ENCODE measurements at places on chromosomes 16 and 17.

DNA sequence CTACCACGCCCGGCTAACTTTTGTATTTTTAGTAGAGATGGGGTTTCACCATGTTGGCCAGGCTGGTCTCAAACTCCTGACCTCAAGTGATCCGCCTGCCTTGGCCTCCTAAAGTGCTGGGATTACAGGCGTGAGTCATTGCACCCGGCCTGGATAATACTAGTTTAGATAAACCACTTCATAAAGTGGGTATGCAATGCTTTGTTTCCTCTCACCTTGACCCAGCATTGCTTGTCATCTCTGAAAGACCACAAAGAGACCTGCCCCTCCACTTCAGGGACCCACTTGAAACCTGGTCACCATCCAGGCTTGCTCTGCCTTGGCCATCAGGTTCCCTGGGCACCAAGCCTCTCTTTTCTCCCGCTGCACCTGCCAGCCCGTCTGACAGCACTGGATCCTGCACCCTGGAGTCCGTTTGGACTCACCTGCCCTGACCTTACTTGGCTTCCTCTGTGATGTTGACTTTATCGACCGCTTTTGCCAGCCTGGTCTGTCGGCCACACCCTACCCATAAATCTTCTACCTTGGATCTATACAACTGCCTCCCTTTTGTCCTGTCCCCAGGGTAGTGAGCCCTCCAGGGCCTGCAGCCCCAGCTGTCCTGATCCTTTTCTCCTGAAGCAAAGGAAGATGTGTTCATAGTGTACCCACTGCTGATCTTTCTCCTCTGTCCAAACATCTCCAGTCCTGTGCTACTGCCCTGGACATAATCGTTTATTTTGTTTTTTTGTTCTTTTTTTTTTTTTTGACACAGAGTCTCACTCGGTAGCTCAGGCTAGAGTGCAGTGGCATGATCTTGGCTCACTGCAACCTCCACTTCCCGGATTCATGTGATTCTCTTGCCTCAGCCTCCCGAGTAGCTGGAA, 12.7 kb upstream of the ZG16 start:
- no peak for DNase-seq

DNA sequence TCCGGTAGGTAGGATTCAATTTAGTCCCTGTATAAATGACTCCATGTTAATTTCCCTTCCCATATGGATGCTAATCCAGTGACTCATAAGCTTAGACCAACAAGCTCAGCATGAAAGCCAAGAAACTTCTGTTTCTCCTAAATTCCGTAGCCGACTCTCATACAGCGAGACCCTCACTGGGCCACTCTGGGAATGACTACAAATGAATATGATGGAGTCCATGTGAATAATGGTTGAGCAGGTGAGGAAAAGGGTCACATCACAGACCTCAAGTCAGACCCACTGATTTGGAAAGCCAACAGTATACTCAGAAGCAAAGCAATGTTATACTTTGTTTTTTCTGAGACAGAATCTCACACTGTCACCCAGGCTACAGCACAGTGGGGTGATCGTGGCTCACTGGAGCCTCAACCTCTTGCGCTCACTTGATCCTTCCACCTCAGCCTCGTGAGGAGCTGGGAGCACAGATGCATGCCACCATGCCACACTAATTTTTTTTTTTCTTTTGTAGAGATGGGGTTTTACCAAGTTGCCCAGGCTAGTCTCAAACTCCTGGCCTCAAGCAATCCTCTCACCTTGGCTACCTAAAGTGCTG, 14.6 kb downstream of the RSL1D1 start:
- no peak for DNase-seq

GRCh38 chr17:8041979-8042378, 3.1 kb downstream of the ALOX15B start:
- no peak for DNase-seq

DNA sequence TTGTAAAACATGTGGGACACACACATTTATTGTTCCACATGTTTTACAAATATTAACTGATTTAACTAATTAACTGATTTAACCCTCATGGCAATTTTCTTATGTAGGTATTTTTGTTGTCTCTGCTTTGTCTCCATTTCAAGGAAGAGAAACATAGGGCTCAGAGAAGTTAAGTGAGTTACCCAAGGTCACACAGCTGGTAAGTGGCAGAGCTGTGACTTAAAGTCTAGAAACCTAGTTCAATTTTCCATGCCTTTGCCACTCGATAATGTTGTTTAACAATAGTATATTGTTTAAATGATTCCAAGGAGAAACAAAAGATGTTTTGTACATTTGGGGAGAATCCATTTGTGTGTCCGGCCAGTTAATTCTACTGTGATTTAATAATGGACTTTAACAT, 284.1 kb upstream of the CDH5 start:
- DNase-seq: no peak

DNA sequence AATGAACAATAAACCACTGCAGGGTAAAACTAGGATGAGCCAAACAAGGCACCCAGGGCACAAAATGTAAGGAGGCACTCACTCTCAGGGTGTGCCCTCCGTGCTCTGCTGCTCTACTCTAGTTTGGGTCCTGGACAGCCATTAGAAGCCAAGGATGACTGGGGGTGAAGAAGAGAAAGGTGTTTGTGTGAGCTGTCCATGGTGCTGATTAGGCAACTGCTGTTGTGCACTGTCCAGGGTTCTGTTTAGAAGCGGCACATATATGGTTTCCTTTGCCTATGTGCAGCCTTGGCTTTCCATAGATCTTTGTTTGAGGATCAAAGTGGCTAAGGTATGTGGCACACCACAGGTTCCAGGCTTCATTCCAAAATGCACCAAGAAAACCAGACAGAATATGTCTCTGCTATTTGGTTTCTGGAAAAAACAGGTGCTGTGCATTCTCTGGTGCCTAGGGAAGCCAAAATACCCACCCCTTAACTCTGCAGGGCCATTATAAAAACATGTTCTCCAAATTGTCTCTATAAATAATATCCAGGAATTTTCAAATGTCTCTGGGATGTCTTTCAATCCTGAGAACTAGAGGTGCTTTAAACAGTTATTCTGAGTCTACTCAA, 123.5 kb downstream of the CBLN1 start:
- no peak for DNase-seq

DNA sequence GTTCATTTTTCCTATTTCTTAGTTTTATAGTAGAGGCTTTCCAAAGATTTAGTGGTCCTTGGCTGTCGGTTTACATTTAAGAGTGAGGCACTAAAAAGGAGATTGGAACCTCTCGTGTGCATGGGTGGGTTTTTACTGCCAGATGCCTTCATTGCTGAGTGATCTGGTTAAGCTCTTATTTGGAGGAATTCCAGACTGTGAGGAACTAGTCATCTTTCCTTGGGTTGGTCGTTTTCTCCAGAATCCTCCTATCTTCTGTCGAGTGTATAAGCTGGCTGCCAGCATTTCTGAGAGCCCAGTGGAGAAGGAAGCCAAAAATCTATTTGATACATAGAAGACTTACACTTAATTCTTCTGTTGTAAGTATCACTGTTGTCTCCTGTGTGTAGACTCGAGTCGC, 22.6 kb downstream of the IST1 start:
- DNase-seq: no peak

GRCh38 chr17:43526886-43527648, 19.1 kb downstream of the ETV4 start:
- DNase-seq: no peak

GRCh38 chr16:85522842-85523601, 90.1 kb upstream of the GSE1 start:
- no peak for DNase-seq

- no peak for DNase-seq
These were observed 24.8 kb downstream of the GINS2 start for GRCh38 chr16:85663891-85664321.

DNA sequence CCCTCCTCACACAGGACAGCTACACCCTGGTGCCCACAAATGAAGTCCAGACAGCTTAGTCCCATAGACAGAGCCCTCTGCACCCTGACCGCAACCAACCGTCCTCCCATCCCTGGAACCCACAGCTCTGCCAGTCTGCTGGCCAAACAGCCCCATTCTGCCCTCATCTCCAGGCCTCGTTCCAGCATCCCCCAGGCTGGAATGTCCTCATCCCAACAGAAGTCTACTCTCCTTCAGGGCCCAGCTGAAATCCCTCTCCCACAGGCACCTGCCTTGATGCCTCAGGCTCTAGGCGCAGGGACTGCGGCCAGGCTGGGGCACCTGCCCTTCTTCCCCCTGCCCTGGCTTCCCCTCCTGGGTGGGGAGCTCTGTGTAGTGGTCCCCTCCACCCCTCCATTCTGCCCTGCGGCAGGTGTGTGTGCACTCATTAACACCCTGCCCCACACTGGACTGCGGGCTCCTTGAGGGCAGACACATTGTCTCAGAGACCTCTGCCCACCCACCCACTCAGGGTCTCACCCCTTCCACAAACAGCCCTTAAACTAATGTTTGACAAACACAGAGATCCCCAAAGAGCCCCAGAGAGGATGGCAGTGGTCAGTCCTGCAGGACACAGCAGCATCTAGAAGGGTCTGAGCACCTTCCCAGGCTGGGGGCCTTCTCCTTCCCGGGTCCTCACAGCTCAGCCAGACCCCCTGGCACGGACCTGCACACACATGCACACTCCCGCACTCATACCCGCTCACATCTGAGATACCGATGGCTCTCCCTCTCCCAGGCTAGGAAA, 820 bp downstream of the GRIN2C start:
- no peak for DNase-seq

DNA sequence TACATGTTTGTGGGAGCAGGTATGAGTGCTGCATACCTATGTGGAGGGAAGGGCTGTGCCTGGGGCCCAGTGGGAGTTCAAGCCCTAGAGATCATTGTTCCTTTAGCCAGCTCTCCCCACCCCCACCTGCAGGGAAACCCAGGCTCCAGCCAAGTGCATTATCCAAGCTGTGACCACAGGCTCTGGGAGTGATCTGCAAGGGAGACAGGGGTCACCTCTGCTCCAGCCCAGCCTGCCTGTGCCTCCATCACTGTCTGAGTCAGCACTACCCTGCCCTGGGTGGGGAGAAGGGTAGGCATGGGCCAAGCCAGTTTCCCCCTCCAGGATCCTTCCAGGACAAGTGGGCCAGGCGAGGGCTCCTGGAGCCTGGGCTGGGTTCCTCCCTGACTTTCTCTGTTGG, 32.1 kb upstream of the SBK1 start:
- no peak for DNase-seq

DNA sequence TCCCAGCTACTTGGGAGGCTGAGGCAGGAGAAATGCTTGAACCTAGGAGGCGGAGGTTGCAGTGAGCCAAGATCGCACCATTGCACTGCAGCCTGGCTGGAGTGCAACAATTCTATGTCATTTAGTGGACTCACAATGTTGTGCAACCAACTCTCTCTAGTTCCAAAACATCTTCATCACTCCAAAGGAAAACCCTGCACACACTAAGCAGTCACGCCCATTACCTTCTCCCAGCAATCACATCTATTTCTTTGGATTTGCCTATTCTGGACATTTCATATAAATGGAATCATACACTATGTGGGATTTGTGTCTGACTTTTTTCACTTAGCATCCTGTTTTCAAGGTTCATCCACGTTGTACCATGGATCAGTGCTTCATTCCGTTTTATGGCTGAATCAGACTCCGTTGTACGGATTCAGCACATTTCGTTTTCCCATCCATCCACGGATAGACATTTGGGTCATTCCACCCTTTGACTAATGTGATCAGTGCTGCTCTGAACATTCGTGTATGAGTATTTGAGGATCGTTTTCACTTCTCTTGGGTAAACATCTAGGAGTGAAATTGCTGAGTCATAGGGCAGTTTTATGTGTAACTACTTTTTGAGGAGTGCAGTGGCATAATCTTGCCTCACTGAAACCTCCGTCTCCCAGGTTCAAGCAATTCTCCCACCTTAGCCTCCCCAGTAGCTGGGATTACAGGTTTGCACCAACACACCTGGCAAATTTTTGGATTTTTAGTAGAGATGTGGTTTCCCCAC, 45.4 kb upstream of the EMP2 start:
- DNase-seq: no peak

DNA sequence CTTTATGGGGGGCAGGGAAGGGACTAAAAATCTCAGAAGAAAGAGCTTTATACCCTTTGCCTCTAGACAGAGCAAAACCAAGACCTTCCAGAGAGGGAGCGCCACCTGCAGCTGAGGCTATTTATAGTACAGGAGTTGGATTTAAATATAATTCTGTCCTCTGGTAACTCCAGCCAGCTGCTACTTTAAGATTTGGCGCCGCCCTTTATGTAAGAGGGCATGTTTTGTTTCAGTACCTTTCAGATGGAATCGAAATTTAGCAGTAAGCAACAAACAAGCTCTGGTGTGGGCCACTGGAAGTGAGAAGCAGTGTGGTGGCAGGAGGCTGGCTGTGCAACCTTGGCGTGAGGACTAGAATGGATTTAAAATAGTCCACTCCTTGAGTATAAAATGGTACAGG, 5.2 kb upstream of the GUCY2D start:
- no peak for DNase-seq

GRCh38 chr16:1076801-1077576, 4.4 kb downstream of the SSTR5 start:
- no peak for DNase-seq

- DNase-seq: no peak
These were observed 179.1 kb downstream of the ABCC12 start for GRCh38 chr16:47976636-47977210.

GRCh38 chr16:57299009-57299718, 14.7 kb upstream of the PLLP start:
- no peak for DNase-seq

DNA sequence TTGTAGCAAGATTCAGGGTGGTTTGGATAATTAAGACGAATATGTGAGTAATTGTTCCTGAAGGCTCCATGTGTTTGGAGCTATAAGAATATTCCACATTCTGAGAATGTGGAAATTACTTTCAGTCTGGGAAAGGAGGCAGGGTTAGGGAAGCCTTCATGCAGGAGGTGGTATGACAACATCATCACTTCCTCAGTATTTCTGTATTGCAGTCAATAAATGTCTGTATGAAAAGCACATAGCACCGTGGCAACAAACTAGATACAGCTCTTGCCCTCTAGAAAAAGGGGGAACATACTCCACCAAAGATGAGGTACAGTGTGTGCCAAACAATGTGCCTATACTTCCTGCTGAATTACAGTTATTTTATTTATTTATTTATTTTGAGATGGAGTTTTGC, 26.1 kb upstream of the DHRS7B start:
- DNase-seq: no peak

- no peak for DNase-seq
These were observed 168.1 kb downstream of the C16orf95 start for GRCh38 chr16:87149051-87149450.

DNA sequence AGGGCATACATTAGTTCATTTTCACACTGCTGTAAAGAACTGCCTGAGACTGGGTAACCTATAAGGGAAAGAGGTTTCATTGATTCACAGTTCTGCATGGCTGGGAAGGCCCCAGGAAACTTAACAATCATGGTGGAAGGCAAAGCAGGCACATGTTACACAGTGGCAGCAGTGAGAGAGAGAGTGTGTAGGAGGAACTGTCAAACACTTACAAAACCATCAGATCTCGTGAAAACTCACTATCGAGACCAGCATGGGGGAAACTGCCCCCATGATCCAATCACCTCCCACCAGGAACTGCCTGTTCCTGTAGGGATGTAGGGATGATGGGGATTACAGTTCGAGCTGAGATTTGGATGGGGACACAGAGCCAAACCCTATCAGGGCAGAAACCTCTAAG, 17.2 kb downstream of the NUBP1 start:
- DNase-seq: no peak
